NCI-H524 treated with DMSO at 0.1 percent for 48 hours (cell line): ENCODE measurements at places on chromosomes 13 and 19.

GRCh38 chr19:3692141-3693024 lies 7.9 kb downstream of the PIP5K1C start:
- DNase-seq: peak; percentile 31

GRCh38 chr19:19120308-19121231 lies 17.7 kb downstream of the TMEM161A start:
- DNase-seq: no peak

DNA sequence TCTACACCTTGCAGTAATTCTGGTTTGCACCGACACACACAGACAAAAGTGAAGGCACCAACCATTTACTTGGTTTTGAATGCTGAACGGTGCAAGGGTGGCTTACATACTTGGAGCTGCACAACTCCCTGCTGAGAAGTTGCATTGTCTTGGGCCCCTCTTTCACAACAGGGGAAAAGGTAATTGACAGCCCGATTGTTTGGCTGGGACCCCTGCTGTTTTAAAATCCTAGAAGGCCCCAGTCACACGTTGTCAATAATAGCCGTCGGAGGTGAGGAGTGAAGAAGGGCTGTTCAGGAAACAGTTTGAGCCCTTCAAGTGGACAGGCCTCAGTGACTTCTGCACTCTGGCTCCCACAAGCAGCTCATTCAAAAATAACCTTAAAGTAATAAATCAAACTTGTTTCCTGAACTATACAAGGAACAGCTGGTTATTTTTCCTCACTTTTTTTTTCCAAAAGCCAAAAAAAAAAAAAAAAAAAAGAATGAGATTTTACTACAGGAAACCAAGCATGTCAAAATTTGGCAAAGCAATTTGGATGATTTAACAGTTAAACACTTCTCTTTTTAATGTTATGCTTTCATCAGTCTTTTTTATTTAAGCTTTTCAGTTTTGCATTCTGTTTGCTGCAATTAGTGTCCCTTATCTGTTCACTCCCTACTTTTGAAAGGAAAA lies 19.0 kb upstream of the SPRY2 start:
- DNase-seq: no peak

DNA sequence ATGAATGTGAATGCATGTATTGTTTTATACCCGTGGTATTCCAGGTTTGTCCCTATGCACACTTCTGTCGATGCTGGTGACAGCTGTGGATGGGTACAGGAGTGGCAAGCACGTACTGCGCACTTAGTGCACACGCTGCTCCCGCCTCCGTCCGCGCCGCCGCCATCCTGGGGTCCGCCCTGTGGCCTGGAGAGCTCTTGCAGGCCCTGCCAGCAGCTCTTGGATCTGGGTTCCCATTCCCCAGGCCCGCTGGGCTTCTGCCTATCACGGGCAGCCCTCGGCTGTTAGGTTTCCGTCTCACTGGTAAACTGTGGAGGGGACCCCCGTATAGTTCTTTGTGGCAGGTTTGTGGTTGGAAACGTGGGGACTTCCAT lies 4.0 kb downstream of the GNA11 start:
- DNase-seq: no peak

DNA sequence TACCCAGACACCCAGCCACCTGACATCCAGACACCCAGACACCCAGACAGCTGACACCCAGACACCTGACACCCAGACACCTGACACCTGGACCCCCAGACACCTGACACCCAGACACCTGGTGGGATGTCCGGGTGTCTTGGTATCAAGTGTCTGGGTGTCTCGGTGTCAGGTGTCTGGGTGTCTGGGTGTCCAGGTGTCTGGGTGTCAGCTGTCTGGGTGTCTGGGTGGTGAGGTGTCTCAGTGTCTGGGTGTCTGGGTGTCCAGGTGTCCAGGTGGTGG lies 18.6 kb downstream of the C19orf12 start:
- no peak for DNase-seq

GRCh38 chr19:50330365-50331078 lies 1.3 kb upstream of the KCNC3 start:
- no peak for DNase-seq
